Posterior vena cava (tissue), 2 donors: ENCODE measurements at places on chromosomes 4 and X. TPM values are rescaled to one million over a fixed set of nuclear protein-coding genes. Genes with fewer than 3 reads are reported as not detected.
A peak's percentile ranks its signal among the peaks of the same experiment; 100 is the strongest.

The DKK2 gene
- total RNA-seq, result 1.4 TPM

- no peak for DNase-seq
These were observed 88.4 kb upstream of the TET2 start for GRCh38 chr4:105058177-105058812.

GRCh38 chrX:85065512-85066198, 62.0 kb downstream of the APOOL start:
- no peak for DNase-seq

GRCh38 chr4:180852738-180853137, 1390.5 kb upstream of the TENM3 start:
- DNase-seq, result no peak

- DNase-seq, result no peak
These were observed 48.4 kb downstream of the RWDD4 start for GRCh38 chr4:183610613-183611012.

DNA sequence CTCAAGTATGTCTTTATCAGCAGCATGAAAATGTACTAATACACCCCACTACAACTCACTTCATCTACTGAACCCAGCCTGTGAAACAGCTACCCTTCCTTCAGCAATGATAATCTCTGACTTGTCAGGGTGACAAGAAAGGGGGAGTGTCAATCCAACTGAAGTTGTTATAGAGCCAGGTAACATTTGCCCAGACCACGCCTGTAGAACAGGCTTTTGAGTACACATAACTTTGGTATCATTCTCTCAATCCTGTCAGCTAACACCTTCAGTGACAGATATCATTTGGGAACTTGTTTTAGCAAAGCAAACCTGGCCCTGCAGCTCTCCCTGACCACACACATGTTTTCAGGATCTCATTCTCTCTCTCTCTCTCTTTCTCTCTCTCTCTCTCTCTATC, 592.2 kb downstream of the SMARCA1 start:
- DNase-seq, result no peak

The MAGEE1 gene
- 3.1 TPM for total RNA-seq

The EMCN gene
- 41.5 TPM for total RNA-seq

GRCh38 chr4:65661471-65661870, 8.8 kb downstream of the EPHA5 start:
- no peak for DNase-seq

GRCh38 chrX:64975989-64976672, at the start of gene ZC4H2:
TSS of gene ZC4H2 (minus strand) at chrX:64976450. CDS start at chrX:64976377, 73 bp downstream.
- peak; percentile 90 for DNase-seq

DNA sequence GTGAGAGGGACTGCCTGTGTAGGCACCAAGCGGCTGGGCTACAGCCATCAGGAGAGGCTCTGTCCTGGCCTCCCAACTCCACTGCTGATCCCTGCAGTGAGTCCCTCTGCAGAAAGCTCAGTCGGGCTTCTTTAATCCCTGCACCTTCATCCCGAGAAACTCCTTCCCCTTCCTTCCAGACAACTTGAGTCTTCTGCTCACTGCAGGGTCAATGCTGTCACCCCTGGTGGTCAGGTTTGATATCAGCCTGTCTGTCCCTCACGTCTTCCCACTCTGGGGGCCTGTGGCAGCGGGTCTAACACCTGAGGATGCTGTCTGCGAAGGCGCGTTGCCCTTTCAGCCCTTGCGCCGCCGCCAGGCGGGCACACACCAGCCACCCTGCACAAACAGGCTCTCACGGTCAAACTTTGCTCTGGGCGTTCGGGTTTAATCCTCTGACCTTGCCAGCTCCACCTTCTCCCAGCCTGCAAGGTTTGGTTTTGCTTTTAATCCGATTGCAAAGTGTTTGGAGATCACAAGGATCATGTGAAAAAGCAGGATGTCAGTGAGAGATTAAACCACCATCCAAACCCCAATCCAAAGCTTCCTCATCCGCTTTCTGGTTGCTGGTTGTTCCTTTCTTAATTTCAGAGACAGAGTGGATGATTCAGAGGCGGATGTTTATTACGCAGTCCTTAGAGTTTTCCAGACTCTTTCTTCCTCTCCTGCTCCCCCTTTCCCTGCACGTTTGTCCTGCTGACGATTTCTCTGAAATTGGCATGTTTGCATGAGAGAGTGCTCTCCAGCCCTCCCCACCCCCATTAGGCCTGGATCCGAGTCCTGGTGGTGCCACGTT, 74.8 kb upstream of the SLC34A2 start:
- DNase-seq, result peak; percentile 68

The TCEAL5 gene
- total RNA-seq, result 0.33 TPM

- DNase-seq, result no peak
These were observed 959.6 kb upstream of the NDST4 start for GRCh38 chr4:116073051-116073450.

DNA sequence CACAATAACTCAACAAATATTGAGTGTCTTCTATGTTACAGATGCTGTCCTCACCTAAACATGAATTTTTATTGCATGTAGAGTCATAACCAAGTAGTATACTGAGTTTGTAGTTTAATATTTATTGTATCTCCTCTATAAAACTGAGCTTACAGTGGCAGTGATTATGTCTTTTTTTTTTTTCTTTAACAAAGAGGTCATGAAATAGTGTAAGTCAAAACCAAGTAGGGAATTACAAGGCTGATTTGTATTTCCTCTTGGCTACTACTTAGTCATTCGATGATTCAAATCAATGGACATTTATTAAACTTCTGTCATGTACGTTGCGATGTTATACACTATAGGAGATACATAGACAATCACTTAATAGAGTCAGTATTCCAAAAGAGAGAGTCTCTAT, 48.4 kb downstream of the IL15 start:
- DNase-seq, result no peak

The SPANXA2 gene
- total RNA-seq, result not detected

The PPP2R2C gene
- 18.3 TPM for total RNA-seq

DNA sequence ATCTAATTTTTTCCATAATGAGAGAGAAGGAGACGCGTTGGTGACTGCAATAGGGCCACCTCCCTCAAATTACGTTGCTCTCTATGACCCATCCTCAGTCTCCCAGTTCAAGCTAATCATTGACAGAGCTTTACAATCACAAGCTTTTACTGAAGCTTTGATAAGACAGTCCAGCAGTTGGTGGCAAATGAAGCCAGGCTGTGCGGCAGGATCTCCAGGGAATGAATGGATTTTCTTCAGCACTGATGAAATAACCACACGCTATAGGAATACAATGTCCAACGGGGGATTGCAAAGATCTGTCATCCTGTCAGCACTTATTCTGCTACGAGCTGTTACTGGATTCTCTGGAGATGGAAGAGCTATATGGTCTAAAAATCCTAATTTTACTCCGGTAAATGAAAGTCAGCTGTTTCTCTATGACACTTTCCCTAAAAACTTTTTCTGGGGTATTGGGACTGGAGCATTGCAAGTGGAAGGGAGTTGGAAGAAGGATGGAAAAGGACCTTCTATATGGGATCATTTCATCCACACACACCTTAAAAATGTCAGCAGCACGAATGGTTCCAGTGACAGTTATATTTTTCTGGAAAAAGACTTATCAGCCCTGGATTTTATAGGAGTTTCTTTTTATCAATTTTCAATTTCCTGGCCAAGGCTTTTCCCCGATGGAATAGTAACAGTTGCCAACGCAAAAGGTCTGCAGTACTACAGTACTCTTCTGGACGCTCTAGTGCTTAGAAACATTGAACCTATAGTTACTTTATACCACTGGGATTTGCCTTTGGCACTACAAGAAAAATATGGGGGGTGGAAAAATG, at the start of gene KLB:
KLB (plus strand) TSS at position 168 of the 821 bp plus-strand sequence; CDS start at position 188, 20 bp downstream.
- no peak for DNase-seq

DNA sequence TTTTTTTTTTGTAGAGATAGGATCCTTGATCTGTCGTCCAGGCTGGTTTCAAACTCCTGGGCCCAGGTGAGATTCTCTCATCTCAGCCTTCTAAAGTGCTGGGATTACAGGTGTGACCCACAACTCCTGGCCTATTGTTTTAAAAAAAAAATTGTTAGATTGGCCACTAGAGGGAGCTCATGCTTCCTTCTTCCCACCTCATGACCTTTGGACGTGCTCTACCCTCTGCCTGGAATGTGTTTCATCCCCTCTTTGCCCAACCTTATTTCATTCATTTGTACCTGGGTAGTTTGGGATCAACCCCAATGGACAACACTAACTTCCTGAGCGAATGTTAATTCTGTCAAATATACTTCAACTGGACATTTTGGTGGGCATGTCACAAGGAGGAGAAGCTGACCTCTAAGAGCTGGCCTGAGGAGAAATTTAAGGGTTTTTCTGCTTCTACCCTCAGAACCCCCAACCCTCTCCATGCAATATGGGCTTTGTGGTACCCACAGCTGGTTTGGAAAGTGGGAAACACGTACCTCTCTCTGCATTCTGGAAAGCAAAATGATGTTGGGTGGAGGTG, 6.4 kb downstream of the PPEF2 start:
- no peak for DNase-seq

The XPNPEP2 gene
- 11.3 TPM for total RNA-seq

- DNase-seq, result no peak
These were observed 71.7 kb downstream of the FANCB start for GRCh38 chrX:14801136-14801535.

DNA sequence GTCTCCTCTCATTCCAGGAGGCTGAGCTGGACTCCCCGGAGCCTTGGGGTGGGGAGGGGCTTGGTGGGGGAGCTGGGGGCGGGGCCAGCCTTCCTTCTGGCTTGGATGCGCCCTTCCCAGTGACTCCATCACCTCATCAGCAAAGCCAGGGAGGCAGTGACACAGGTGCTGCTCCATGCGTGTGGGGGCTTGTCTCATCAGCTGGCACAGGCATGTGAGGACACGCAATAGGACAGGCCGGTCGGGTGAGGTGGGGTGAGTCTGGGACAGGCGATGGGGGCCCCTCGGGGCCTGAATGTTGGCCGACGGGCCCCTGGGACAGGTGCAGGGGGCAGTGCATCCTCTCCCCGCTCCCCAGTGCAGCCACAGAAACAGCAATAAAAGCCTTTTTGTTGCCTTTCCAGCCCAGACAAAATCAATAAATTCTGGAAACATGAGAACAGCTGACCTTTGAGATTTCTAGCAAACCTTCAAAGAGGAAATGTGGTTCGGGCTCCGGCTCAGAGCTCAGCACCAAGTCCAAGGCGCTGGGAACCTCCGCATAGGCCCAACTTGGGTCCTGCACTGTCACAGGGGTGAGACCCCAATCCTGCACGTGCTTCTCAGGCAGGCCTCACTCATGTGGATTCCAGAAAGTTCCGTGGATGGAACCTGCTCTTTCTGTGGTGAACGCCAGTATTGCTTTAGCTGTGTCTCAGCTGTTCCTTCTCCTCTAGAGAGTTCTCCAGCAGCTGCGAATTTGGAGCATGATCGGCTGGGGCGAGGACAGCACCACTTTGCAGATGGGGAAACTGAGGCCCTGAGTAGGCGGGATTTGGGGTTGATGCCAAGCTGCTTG, 18.5 kb downstream of the ADRA2C start:
- DNase-seq, result no peak

GRCh38 chr4:61785761-61786160, 585.6 kb downstream of the ADGRL3 start:
- DNase-seq, result no peak

GRCh38 chr4:128596853-128597252, 212.6 kb upstream of the JADE1 start:
- no peak for DNase-seq

The CLIC2 gene
- 25.3 TPM for total RNA-seq

DNA sequence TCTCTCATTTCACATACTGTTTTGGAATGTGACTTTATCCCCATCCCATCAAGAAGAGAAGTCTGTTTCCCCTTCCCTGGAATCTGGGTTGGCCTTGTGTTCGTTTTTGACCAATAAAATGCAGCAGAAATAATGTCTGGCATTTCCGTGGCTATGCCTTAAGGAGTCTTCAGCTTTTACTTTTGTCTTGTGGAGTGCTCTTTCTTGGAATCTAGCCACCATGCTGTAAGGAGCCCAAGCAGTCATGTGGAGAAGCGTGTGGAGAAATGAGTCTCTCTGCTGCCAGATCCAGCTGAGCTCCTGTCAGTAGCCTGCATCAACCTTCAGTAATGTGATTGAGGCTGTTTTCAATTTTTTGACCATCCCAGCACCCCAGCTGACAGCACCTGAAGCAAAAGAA, 84.4 kb upstream of the ARMCX2 start:
- DNase-seq, result no peak

The GPR82 gene
- total RNA-seq, result 0.19 TPM

The EDA gene
- total RNA-seq, result 4.8 TPM

The DMP1 gene
- total RNA-seq, result not detected

DNA sequence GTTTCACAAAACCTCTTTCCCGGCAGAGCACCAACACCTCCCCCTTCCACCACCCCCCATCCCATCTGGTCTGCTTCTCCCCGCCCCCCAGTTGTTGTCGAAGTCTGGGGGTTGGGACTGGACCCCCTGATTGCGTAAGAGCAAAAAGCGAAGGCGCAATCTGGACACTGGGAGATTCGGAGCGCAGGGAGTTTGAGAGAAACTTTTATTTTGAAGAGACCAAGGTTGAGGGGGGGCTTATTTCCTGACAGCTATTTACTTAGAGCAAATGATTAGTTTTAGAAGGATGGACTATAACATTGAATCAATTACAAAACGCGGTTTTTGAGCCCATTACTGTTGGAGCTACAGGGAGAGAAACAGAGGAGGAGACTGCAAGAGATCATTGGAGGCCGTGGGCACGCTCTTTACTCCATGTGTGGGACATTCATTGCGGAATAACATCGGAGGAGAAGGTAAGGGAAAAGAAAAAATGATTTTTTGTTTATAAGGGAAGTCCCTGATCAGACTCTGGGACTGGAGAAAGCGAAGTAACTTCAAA, at the start of gene PDGFRA:
PDGFRA (plus strand) TSS at position 333 of the 541 bp plus-strand sequence. CDS start 29,476 bp downstream, outside the sequence.
- peak; percentile 88 for DNase-seq

DNA sequence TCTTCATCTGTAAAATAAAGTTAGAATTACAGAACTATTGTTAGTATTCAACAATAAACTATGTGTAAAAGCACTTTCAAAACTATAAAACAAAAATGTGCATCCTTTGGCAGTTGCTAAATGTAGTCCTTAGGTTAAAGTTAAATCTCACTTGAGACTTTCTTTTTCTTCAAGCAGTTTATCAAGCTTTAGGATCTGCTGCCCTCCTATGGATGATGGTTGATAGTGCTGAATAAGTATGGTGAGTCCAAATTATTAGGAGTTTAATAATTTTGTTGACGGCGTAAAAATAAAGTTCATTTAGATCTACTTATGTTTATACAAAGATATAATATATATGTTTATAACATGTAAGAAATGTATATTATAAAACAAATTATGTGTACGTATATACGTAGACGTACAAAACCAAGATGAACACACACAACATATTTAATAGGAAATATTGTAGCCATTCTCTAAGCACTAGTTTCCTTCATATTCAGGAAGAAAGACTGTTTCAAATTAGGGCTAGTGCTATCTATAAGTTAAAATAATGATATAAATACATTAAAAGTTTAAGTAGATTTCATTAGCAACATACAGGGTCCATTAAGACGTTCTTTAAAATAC, 22.3 kb downstream of the UGT2A2 start:
- no peak for DNase-seq
